ENCODE measurements at places on chromosomes 7 and 10.

- peak; percentile 73 for DNase-seq
Measured at GRCh38 chr10:95430231-95430951, 130.8 kb downstream of the SORBS1 start.

GRCh38 chr7:144255471-144255897, 9.1 kb downstream of the OR2A7 start:
- DNase-seq = peak; percentile 0

- peak; percentile 81 for DNase-seq
Measured at GRCh38 chr10:79299397-79300241, 47.6 kb upstream of the PPIF start.

DNA sequence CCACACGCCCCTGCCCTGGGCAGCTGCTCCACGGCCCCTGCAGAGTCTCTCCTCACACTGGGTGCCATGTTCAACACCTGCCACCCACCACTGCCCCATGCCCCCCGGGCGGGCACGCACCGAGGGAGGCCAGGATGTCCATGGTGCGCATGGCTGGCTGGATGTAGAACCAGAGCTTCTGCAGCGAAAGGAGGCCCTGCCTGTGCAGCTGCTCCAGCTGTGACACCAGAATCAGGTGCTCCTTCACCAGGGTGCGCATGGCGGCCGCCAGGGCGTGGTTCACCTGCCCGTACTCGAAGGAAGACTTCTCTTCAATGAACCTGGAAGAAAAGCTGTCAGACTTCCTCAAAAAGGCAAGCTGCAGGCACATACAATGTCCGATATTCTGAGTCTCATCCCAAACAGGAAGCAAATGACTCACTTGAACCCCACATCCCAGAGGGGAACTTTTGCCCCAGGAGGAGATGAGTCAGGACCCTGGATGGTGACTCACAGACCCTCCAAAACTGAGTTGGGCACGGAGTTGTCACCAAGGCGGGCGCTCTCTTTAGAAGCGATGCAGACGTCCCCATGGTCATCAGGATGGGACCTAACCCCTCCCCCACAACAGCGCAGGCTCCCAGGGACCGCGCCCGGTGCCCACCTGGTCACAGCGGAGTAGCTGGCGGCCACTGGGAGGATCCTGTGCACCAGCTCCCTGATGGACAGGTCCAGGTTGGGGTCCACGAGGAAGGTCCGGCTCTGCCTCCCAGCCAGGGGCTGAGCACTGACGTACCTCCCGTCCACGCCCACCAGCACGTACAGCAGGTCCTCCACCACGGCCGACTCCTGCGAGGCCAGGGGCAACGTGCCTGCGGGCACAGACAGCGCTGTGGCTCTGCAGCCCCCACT, 15.5 kb downstream of the TUBGCP2 start:
- peak; percentile 64 for DNase-seq

DNA sequence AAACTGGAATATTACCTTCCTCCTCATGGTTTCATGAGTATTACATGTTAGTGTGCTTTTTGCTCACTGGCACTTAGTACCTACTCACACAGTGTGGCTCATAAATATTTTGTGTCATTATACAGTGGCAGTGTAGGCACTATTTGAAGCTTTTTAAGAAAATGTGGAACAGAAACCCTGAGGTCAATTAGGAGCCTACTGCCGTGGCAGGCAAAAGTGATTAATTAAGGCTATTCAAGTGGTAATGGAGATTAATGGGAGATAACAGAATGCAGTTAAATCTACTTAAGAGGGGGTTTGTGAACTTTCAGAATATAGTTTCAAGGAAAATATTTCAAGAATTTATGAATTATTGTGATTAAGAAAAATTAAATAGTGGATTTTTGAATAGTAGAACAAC, 277.6 kb downstream of the HGF start:
- DNase-seq = no peak

DNA sequence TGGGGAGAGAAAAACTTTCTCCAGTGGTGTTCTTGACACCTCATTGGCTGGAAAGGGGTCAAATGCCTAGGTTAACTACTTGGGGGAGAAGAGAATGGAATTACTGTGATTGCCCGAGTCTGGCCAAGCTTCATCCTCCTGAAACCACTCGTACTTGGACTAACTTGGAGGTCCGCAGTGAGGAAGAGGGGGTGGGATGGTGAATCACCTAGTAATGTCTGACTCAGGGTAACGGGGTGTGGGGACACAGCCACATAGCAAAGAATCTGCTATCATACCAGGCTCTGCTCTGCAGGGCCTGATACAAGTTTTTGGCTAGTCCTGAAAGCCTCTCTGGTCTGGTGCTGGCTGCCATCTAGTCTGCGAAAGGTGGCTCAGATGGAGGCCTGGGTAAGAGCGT, 190.9 kb downstream of the RPS24 start:
- DNase-seq = no peak

DNA sequence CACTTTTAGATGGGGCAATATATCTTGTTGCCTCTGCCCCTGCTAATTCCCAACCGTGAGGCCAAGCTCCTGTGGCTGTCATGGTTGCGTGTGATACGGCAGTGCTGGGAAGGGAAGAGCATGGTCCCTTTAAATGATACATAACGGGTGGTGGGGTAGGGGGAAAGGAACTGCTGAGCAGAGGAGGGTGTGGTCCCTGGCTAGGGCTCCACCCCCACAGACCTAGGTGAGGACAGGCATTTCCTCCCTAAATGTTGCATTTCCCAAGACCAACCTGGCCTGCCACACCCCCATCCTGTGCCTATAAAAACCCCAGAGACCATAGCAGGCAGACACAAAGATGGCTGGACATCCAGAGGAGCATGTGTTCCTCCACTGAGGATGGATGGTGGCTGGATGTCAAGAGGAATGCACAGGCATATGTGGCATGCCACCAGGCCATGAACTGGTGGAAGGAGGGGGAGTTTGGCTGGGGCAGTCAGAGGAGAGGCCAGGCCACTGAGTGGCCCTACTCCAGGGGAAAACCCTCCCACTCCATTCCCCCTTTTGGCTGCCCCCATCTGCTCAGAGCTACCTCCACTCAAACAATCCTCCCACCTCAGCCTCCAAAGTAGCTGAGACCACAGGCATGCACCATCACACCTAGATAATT, 104.0 kb downstream of the PLXDC2 start:
- no peak for DNase-seq

GRCh38 chr10:29713450-29713849, 78.7 kb upstream of the SVIL start:
- DNase-seq = no peak

GRCh38 chr10:129497013-129497412, 30.0 kb downstream of the MGMT start:
- no peak for DNase-seq

DNA sequence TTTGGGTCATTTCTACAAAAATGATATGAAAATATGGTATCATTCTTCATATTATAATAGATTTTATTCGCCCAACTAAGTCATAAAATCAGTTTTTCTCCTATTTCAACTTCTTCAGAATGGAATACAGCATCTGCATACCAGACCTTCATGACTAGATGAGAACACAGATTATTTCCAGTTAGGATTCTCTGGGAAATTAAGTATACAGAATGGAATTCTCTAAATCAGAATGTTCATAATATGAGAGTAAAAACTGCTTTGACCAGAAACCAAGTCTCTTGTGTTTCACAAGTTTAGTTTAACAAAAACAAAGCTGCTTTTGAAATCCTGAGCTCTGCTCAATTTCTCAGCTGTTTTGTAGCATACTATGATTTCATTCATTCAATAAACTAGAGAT, 160.3 kb upstream of the SEMA3A start:
- DNase-seq = no peak

DNA sequence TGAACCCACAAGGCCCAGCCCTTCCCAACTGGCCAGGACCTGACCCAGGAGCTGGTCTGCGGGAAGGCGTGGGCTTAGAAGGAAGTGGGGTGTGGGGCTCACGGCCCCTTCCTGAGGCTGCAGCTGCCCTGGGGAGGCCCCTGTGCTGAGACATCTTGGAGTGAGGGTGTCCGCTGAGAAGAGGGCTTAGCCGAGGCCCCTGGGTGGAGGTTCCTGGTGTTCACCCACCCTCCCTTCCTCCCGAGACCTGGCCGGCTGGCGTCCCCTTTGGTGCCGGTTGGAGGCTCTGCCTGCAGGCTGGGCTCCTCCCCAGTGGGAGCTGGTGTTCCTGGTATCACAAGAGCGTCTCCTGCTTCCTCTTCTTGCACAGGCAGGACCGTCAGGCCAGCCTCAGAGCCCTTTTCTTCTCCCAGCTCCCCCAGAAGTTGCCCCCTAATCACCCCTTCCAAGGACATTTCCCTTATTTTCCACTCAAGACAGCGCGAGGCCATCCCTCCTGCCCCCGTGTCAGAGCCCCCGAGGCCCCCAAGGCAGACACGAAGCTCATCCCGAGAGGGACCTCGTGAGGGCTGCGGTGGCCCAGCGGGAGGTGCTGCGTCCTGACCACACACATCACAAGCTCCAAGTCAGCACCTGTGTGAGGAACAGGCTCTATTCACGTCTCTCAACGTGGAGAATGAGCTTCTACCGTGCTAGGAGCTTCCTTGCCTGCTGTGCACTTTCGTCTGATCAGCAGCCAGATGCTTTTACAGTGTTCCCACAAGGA, 25.1 kb upstream of the FAM20C start:
- no peak for DNase-seq

GRCh38 chr7:118288098-118288497, 63.6 kb downstream of the ANKRD7 start:
- no peak for DNase-seq

DNA sequence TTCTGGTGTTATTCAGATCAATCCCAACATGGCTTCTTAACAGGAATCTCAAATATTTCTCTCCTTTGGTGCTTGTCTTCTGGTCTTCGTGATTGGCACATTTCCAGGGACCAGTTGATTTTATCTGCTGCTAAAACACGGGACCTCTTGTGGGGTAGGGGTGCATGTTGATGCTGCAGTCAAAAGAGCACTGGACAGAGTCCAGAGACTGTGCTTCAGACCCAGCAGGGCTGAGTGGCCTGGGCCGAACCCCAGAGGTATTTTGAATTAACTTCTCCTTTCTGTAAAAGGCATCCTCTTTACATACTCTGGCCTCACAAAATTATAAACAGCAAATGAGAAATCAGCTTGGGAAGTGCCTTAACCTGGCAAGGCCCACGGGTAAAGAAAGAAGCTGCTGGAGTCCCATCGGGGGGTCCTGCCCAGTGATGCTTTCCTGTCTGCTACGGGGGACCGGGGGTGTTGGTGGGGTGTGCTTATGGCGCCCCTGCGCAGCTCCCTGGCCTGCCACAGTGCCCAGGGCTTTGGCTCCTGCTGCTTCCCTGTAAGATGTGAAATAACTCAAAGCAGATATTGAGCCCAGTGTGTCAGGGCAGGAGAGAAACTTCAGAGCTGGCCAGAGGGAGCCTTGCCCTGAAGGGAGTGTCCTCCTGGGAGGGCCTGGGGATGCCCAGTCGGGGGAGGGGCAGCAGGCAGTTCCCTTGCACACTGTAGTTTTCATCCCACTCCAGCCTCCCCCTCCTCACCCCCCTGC, 230.5 kb downstream of the TCF7L2 start:
- DNase-seq = no peak

- no peak for DNase-seq
Measured at GRCh38 chr10:123501148-123501547, 165.0 kb upstream of the GPR26 start.

GRCh38 chr7:1402791-1403637, 56.3 kb downstream of the MICALL2 start:
- no peak for DNase-seq

DNA sequence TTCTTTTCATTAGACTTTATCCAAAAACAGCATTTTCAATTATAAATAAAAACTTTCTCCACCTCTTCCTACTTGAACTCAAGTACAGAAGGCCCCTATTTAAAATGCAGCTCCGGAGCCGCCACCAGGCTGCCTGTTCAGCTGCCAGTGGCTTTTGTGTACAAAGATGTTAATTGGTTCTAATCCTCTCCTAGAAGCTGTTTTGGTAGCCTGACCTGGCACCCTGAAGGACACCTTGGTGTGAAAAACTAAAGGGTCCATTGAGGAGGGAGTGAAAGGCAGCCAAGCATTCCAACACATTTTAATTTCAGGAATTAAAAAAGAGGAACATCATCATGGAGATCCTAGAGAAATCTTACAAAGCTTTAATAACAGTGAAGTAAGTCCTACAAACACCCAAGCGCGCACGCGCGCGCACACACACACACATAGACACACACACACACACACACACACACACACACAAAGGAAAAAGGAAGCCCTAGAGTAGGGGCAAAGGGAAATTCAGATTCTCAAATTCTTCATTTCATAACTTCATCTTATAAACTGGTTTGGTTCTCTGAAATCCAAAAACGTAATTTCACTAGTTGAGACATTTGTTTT, 41.4 kb downstream of the VAX1 start:
- DNase-seq = no peak

DNA sequence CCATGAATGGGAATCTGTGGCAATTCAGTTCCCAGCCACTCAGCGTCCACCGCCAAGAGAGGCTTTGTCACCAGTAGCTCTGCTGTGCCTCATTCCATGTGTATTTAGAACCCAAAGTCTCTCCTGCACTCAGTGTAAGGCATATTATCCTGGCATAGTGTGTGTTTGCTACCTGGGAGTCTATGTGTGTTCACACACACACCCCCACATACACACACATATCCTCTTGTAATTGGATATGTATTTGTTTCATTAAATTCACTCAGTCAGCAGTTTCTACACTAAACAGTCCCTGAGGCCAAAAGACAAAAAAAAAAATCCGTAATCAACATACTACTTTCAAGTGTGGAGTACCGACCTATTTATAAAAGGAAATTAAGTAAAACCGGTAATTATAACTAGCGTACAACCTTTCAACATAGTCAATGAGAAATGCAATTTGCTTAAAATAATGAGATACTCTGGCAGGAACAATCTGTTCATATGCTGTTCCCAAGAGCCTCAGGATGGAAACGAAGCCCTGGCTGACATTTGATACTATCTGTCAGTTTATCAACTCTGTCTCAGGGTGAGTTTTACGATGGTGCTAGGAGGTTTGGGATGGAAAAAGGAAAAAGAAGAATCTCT, 425.8 kb upstream of the CELF2 start:
- no peak for DNase-seq

DNA sequence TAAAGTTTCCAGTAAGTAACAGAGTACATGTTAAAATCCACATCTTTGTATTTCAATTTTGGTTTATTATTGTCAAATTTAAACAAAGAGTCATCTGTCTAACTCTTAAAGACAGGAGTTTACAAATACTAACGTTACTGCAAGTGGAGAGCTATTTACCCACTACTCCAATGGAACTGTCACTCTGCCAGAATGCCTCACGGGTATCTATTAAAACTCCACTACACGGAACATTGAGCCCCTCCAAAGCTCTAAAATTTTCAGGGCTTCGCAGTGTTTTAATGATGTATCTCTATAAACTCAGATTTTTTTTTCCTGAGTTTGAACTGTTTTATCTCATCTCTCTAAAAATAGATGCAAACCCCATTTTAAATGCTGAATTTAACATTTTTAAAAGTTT, 388.7 kb upstream of the SEMA3A start:
- DNase-seq = no peak

All from kidney tubule cell (primary cell).